ENCODE measurements at places on chromosomes 7 and 10.

- DNase-seq, result no peak
Observed at GRCh38 chr10:34206078-34206934, 608.8 kb downstream of the PARD3 start.

DNA sequence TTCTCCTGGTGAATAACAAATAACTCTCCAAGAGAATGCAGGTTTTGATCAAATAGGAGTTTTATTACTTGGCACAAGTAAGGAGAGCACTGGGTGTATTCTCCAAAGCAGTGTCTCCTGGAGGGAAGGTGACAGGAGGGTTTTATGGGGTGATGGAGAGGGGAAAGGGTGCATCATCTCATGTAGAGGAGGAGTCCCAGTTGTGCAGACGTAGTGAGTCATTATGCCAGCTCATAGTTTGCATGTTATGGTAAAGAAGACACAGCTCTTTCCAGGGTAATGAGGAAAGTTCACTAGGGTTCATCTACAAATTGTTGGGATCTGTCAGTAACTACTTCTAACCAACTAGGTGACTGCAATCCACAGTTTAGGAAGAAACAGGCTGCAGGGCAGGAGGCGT is 347.9 kb upstream of the MEOX2 start:
- DNase-seq, result no peak

- DNase-seq, result no peak
Observed at GRCh38 chr7:93799750-93800357, 90.7 kb downstream of the TFPI2 start.

- DNase-seq, result no peak
Observed at GRCh38 chr10:126058507-126058906, 162.1 kb downstream of the FANK1 start.

DNA sequence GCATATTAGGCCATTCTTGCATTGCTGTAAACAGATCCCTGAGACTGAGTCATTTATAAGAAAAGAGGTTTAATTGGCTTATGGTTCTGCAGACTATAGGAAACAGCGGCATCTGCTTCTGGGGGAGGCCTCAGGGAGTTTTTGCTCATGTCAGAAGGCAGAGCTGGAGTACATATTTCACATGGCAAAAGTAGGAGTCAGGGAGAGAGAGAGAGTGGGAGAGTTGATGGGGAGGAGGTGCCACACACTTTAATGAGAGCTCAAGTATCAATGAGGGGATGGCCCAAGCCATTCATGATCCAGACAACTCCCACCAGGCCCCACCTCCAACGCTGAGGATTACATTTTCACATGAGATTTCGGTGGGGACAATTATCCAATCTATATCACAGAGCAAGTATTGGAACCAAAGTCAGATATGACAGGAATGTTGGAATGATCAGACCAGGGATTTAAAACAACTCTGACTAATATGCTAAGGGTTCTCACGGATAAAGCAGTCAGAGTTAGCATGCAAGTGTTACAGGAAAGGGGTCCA is 795.3 kb upstream of the CELF2 start:
- DNase-seq, result no peak
